ENCODE measurements at places on chromosomes 13 and 19.

- no peak for DNase-seq
Measured at GRCh38 chr13:24851546-24851945, 87.6 kb downstream of the RNF17 start.

DNA sequence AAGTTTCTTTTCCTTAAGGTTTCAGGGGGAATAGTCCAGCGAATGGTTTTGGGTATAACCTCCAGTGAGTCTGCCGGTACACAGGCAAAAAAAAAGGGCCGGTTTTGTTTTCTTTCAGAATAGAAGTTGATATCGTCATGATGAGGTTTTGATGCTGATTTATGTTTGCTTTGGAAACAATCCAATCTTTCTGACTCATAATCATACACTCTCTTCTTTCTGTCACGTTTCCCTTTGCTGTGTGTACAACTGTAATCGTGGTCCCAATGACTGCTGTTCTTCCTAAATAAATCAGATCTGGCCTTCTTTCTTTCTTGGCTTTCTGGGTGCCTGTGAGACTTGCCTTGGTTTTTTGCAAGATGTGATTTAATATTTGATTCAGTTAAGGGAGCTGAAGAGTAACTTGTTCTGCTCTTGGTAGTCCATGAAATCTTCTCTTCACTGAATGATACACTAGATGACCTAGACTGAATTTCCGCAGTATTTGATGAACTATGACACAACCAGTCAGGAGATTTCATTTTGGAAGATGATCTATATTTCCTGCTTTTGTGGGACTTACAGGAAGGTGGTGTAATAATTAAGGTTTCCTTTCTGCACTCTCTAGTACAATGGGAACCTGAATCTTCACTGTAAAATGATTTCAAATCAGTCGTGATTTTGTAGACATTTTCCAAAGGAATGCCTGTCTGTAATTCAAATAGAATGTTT, 34.9 kb upstream of the METTL21C start:
- no peak for DNase-seq

GRCh38 chr19:48390188-48391099, 907 bp downstream of the KDELR1 start:
- peak; percentile 81 for DNase-seq

DNA sequence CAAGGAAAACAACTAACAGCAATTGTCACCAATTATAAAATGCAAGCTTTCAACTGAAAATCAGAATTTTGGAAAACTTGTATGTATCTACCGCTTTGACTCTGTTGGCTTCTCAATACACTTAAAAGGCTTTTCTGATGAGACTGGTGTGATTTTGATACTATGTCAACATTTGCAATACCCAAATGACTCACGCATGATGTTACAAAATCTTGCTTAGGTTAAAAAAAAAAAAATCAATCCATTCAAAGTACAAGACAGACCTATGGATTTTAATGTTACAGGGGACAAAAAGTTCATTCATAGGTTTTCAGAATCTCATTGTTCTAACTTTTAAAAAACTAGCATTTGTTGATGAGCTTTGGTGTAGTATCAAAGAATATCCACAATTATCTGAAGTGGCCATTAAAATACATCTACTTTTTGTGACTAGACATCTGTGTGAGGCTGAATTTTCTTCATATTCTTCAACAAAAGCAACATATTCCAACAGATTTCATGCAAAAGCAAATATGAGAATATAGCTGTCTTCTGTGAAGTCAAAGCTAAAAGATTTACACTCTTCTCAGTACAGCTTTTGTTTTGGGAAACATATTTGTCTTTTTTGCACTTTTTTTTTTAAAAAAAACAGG, 10.7 kb downstream of the ELF1 start:
- no peak for DNase-seq

DNA sequence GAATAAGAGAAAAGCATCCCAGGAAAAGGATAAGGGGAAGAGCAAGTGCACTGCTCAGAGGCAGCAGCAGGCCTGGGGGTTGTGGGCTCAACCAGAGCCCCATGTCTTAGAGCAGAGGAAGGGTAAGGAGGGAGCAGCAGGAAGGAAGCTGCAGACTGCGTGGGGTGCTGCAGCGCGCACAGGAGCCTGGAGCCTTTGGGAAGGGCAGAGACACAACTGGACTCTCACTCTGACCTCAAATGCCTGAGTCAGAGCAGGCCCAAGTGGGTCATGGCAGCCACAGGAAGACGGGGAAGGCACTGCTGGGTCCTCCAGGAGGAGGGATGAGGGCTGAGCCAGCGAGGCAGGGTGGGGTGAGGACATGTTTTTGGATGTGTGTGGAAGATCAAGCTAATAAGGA, 31.6 kb downstream of the SIGLEC7 start:
- DNase-seq, result no peak

GRCh38 chr13:112483299-112483698, 104.7 kb downstream of the TUBGCP3 start:
- DNase-seq, result no peak

GRCh38 chr13:40515702-40516101, 150.7 kb downstream of the FOXO1 start:
- DNase-seq, result no peak

DNA sequence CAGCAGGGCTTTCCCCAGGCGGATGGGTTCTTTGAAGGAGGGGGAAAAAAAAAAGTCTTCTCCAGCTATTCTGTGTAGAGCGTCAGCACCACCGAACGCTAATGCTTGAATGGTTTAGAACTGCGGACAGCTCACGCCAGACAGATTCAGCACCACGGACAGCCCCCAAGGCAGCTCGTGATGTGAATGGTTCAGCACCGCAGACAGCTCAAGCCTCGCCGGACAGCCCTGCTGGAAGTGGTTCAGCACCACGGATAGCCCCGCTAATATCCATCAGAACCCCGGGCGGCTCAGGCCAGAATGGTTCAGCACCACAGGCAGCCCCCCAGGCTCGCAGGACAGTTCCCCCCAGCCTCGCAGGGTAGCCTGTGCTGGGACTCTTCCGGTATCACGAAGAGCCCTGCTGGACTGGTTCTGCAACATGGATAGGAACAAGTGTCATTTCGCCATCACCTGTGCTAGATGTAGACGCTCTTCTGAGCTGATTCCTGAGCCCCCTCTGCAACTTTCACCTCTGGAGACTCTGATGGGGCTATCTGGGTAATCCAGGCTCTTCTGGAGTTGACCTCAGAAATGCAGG, 4.9 kb upstream of the SMIM17 start:
- DNase-seq, result peak; percentile 90

GRCh38 chr13:112821340-112822055, 131.7 kb downstream of the ATP11A start:
- DNase-seq, result no peak

- DNase-seq, result peak; percentile 19
Measured at GRCh38 chr13:79631051-79631659, 150.2 kb downstream of the NDFIP2 start.

- DNase-seq, result no peak
Measured at GRCh38 chr19:43622070-43622469, 2.6 kb upstream of the ZNF428 start.

- DNase-seq, result no peak
Measured at GRCh38 chr13:20391597-20392452, 133.8 kb downstream of the CRYL1 start.

DNA sequence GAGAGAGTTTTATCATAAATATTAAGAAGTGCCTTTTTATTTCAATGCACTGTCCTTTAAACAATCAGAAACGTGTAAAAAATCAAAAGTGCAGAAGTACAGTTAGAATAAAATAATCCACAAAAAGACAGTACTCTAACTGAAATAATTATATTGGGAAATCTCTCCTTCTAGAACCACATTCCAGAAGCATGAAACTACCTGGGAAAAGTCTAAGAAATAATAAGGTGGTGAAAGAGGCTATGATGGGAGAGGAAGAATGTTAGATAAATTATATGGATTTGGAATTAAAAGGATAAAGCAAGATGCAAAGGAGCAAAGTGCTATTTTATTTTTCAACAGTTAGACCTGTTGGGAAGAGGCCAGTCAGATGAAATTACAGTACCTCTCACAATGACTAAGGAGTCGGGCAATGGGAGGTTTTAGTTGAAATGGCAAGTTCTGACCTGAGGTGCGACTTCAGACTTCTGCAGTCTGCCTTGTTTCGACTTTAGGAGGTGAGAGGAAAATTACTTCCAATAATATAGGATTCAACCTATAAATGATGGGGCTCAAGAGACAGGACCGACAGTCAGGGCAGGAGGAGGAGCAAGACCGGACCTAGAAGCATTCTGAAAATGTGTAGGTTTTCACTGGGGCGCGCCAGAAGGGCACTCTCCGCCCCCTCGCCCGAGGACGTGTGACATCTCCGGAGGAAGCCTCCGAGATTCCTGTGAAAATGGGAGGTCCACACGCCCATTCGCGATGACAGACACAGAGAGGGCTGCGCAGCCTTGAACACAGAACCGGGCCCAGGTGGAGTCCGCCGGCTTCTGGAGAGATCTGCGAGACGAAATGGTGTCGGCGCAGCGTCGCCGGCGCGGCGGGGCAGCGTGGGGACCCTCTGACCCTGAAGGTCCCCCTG, 717 bp downstream of the SPRYD7 start:
- DNase-seq, result peak; percentile 54

DNA sequence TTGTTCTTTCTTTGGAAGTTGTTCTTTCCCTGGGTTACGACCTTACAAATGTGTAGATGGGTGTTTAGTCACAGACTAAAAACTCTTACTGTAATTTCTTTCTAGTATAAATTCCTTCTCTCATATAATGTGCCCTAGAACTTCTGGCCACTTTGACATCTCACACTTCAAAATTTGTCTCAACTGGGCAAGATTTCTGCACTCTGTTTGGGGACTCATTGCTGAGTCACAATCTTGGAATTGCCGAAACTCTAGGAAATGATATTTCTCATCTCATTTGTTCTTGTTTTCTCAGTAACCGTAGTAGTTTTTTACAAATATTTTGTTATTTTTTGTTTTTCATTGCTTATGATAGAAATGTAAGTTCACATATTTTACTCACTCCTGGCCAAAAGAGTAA, 2523.2 kb upstream of the PCDH20 start:
- DNase-seq, result no peak

GRCh38 chr19:54448040-54448773, 792 bp upstream of the LENG8 start:
- DNase-seq, result peak; percentile 85

- no peak for DNase-seq
Measured at GRCh38 chr19:1130771-1131717, 27.2 kb downstream of the GPX4 start.

DNA sequence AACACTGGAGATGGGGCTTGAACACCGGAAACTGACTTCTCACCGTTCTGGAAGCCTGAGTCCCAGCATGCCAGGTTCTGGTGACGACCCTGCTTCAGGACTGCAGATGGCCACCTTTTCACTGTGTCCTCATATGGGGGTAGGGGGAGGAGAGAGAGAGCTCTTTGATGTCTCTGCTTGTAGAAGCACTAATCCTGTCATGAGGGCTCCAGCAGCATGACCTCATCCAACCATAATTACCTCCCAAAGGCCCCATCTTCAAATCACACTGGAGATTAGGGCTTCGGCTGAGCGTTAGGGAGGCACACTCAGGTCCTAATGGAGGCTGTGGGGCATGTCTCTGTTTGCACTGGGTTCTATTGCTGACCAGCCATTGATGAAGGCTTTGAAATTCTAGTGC, 255.3 kb downstream of the TEX29 start:
- DNase-seq, result no peak

- no peak for DNase-seq
Measured at GRCh38 chr19:5953680-5954213, 24.2 kb downstream of the RANBP3 start.

DNA sequence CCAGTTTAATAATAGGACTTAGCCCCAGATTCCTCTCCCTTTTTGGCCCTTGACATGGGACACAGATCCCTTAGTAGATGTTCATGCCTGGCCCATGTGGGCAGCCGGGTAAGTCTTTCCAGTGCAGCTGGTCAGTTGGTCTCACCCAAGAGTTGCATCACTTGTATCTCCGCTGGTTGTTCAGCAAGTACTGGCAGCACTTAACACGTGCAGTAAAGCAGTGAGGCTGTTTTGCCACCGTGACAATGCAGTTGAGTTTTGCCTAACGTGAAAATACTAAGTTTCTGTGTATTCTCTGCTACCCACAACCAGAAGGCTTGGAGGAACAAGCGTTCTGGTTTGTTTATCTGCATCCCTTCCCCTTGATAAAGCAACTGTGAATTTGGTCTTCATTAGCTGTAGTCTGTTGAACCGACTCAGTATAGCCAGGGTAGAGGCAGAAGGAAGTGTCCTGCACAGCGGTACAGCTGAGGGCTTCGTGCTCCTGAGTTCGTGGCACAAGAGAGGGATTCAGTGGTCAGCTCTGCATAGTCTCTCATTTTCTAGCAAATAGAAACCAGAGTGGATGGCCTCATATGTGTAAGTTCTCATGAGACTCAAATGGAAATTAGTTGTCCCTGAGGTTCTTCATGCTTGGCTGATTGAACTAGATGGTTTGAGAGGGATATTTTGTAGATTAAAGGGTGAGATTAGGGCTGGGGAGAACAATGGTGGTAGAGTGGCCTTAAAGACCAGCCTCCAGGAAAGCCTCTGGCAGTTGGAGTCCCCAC, 50.3 kb downstream of the ARHGEF7 start:
- DNase-seq, result no peak

GRCh38 chr13:20264271-20265018, 32.3 kb upstream of the GJB6 start:
- no peak for DNase-seq

- no peak for DNase-seq
Measured at GRCh38 chr19:45595814-45596213, 6.2 kb downstream of the GPR4 start.

- no peak for DNase-seq
Measured at GRCh38 chr13:72314210-72314609, 413.2 kb downstream of the MZT1 start.

DNA sequence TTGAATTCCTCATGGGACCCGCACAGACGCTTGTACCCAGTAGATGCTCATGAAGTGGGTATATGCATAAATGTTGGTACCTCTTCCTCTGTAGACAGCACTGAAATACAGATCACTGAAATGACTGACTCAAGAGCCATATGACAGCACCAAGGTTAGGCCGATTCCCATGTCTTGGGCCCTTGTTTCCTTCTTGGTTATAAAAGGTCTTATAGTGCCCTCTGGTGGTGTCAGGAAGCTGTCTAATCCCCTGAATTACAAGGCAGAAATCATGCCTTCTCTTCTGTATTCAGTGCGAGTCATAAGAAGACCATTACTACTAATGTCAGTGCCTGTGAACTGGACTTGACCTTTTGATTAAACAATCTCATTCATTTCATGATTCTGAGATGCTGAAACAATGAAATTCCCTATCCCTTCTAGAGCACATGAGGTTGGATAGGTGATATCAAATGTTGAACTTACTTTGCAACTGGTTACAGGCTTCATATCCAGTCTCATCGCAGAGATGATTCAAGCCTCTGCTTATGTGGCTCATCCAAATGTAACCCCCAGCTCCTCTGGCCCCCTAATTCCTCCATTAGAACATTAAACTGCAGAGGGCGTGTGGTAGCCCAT, 59.7 kb downstream of the SPATA13 start:
- peak; percentile 58 for DNase-seq

DNA sequence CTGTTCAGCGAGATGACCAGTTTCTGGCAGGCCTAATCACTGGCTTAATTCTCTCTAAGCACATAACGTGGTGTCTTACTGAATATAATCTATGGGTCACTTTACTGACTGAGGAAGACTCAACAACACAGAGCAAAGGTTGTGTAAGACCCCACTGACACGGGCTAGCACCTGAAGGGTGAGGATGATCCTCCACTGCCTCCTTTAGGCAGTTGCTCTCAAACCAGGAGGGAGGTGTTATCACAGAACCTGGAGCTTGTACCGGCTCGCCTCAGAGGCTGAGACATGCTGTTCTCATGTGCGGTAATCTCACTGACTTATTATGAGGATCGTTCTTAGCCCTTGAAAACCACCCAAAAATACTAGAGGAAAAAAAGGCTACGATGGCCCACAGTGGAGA, 28.3 kb downstream of the RCBTB2 start:
- no peak for DNase-seq
